ENCODE measurements at places on chromosomes 7 and 10.

DNA sequence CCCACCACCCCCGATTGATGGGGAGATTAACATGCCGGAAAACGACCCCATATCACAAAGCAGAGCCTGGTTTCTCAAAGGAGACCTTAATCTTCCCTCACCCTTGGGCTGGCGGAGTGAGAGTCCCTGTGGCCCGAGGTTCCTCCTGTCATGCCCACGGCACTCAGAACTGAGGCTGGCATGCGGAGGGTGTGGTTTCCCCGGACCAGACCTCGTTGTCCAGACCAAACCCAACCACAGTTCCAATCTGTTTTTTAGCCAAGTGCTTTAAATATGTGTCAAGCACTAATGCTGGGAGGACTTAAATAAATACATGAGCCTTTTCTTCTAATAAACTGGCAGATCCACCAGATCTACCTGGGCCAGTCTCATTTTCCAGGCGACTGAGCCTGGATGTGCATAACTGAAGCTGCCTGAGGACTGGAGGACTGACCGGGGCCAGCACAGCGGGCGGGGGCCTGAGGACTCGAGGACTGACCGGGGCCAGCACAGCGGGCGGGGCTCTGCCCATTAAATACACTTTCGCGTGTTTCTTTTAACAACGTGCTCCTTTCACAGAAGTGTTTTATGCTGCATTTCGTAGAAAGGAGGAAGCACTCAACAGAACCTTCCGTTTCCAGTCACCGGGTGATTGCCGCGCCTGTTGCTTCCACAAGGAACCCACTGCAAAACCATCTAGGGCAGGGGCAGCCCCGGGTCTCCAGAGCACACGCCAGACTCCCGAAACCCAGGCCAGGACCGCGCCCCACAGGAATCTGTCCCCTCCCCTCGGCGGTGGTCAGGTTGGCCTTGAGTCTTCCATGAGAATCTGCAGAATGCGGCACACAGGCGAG lies 334.6 kb downstream of the PTPRN2 start:
- DNase-seq = no peak

DNA sequence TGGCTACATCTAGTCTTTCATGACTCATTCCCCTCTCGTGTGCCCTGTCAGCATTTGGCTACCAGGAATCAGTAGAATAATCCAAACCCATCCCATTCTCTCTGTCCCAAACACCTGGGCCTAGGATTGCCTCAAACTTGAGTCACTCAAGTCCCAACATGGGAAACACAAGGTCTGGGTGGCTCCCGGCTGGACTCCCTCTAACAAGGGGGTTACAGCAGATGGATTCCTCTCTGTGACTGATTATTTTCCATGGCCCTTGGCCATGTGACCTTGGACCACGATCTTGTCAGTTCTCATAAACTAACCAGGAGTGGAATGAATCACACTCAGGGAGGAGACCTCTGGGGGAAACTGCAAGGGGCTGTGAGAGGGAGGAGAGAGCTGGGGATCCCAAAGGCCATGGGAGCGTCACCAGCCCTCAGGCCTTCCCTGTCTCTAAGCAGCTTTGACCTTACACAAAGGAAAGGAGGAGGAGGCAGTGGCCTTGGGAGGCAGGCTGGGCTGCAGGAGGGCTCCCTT lies 533.1 kb downstream of the KCNMA1 start:
- peak; percentile 41 for DNase-seq

GRCh38 chr7:17126413-17127268 lies 171.8 kb upstream of the AHR start:
- DNase-seq = no peak

- DNase-seq = peak; percentile 38
These were observed 89.2 kb downstream of the DLG5 start for GRCh38 chr10:77837248-77837924.

DNA sequence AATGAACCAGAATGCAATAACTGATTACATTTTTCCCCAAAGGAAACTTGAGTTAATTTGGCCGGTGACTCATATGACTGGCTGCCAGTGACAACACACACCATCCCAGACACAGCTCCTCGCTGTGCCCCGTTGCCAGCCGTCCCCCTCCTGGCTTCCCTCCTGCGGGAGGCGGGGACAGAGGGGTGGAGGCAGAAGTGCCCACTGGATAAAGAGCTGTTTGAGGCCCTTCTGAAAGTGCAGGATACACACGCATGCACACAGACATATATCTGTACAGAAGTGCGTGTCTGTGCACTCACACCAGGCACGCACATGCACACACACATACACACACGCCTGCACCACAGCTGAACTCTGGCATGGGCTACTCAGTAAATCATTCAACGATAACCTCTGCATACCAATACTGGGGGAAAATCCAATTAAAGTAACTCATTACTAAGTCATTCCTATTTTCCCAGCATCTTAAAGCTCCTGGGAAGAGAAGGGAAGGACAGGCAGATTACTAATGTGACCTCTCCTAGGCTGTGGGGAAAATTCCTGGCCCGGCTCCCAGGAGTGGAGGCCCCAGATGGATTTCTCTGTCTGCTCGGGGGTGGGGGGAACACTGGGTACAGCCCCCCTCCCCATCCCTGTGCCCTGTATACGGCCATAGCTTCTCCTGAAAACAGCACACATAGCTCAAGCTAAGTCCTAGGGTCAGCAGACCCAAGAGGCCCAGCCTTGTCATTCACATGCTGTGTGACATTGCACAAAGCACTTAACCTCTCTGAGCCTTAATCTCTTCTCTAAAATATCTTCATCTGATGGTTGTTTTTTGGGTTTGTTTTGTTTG lies 52.3 kb upstream of the MYL10 start:
- peak; percentile 79 for DNase-seq

GRCh38 chr7:132354527-132354926 lies 221.7 kb downstream of the PLXNA4 start:
- no peak for DNase-seq

GRCh38 chr7:114925434-114925833 lies 3.5 kb downstream of the MDFIC start:
- no peak for DNase-seq

DNA sequence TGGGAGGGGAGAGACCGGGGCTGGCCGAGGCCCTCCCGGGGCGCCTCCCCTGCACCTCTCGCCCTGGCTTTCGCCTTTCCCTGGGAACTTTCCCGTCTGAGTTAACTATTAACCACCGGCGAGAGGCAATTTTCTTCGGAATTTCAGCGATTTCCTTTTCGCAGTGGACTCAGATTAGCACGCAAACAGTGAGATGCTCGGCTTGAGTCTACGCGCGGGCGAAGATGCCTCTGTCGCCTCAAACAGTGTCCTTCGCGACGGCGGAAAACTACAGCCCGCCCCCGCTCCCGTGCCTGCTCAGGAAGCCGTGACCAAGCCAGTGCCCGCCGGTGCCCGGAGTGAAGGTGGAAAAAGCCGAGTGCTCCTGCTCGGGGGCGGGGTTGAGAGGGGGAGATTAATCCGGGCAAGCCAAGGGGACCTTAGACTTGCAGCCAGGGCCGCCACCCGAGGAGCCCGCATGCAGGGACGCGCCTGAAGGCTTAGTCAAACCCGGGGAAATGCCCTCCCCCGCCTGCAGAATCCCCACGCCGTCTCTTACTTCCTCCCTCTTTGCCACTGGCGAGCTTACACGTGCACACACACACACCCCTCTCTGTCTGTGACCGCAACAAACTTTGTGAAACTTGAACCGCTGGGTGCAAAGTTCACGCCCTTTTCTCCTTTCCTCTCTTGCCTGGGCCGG lies 14.5 kb upstream of the PAX2 start:
- DNase-seq = no peak

GRCh38 chr10:116490028-116490662 lies 55.6 kb upstream of the PNLIP start:
- DNase-seq = peak; percentile 10

DNA sequence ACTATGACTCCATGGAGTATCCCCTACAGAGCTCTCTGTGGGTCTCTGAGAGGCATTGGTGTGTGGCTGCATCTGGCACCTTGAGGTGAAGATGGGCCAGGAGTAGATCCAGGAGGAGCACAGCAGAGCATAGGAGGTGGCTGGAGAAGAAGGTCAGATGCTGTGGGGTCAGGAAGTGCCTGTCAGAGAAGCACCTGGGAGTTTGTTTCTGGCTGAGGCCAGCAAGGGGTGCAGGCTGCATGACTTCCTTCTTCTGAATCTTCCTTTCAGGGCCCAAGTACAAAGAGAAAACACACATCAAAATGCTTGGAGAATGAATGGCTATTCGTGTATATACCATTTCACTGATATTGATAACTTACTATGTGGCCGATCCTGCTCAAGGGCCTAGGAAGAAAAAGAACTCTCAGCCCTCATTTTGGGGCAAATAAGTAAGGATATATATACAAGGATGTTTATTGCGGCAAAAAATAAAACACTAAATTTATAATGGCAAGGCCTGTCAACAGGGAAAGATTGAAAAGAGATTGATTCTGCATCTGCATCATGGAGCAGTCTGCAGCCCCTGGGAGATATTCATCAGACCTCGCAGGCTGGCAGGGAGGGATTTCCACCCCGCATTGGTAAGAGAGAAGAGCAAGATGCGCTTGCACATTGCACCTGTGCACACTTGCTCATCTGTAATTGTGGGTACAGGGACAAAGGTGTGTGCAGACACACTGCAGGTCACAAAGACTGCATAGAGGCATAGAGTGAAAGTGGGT lies 39.2 kb downstream of the PTPRE start:
- DNase-seq = no peak

DNA sequence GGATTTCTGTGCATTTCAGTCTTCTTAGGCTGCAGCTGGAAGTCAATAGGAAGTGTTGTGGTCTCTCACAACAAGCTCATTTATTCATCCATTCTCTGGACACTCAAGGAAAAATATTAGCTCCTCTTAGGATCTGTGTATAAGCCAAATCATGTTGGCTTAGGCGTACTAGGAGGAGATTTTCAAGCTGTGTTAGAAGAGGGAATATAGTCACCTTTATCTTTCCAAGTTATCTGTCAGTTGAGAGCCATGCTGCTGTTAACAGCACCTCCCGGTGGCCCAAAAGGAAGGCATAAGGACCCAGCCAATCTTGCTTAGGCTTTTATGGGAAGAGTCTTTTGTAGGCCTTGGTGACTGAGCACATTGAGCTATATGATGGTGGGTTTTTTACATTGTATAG lies 220.0 kb downstream of the LRMDA start:
- peak; percentile 21 for DNase-seq

- no peak for DNase-seq
These were observed 29.3 kb upstream of the ERCC6 start for GRCh38 chr10:49568235-49568634.

DNA sequence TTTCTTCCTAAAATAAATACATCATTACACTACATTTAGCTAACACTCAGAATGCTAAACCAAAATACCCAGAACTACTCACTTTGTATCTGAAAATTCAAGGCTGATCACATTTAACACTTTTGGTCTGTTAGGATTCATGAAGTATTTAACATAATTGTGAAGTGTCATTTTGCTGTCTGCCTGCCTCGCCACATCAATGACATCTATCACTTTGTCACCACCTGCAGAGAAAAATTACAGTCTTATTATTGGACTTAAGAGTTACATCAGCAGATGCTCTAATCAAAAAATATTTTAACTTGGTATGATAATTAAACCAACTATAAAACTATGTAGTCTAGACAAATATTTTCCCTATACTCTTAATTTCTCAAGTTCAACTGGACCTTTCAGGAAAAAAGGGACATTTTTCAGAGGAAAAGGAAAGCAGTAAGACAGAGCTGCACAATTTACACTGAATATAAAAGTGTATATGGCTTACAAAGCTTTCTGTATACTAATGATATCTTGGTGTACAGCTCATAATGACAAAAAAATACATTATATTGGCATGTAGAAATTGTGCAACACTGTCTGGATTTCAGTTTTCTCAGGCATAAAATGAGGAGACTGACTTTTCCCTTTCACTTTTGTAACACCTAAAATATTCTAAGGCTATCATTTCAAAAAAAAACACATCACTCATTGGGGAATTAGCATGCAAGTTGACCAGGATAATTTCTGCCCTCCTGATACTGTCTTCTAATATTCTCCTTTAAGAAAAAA lies 49.2 kb downstream of the KDM7A start:
- DNase-seq = no peak

- peak; percentile 83 for DNase-seq
These were observed 134.3 kb upstream of the PDE1C start for GRCh38 chr7:32204361-32205018.

- DNase-seq = no peak
These were observed 164.0 kb downstream of the SH2D4B start for GRCh38 chr10:80701706-80702105.

DNA sequence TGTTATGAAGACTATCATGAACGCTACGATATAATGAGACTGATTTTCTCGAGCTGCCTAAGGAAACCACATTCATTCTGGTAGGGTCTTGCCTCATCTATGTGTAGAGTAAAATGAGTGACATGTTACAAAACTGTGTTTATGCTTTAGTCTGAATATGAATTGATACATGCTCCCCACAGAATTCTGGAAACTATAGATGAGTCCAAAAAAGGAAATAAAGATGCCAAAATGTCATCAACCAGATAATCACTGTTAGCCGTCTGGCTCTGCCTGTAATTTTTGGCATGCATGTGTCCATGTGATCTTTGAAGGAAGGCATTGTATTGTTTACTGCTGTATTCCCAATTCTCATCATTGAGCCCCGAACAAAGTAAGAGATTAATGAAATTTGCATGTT lies 42.6 kb upstream of the GPR37 start:
- DNase-seq = no peak

DNA sequence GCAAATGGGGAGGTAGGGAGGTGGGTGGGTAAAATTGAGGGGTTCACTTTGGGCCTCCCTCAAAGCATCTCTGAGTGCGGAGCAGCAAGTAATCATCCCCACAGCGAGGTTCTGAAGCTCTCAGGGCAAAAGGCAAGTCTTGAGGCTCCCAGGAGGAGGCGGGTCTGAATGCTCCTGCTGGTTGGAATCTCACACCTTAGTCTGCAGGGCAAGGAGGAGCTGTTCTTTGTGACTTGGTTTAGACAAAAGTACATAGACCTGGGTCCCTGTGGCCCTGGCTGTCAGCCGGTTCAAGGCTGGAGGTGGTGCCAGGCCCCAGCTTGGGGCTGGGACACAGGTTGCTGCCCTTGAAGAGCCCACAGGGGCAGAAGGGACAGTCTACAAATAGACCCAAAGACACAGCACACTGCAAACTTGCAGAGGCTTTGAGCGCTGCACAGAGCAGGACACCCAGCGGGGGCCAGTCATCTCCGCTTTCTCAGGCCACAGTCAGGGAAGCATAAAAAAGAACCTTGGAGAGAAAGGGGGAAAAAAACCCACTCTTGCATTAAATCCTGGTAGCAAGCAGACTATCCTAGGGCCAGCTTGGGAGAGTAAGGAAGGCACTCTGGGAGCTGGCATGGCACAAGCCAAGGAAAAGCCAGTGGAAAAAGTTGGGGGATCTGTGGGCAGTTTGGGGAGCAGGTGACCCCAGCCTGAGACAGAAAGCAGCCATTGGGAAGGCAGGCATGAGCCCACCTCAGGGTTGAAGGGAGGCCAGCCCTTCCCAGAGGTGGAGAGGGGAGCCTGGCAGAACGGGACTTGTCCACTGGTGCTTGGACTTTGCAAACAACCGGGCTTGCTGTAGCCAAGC lies 926 bp upstream of the C10orf71 start:
- DNase-seq = no peak

GRCh38 chr10:71126432-71126831 lies 85.9 kb upstream of the UNC5B start:
- no peak for DNase-seq

All from HTR-8/SVneo (cell line).